Left lung (tissue), 14 donors: ENCODE measurements at places on chromosomes 13 and 19. TPM values are rescaled to one million over a fixed set of nuclear protein-coding genes. Genes with fewer than 3 reads are reported as not detected.

- H3K27ac ChIP-seq, result no peak overlapping the region
- no peaks in the 10 kb centered on the region for H3K27me3 ChIP-seq
- DNase-seq, result no peak
- no peaks in the 10 kb centered on the region for H3K36me3 ChIP-seq
Measured at GRCh38 chr19:33161201-33161600, 29.3 kb downstream of the WDR88 start.

- H3K4me1 ChIP-seq, result peaks cover 38% of the 10 kb centered on the region
- H3K27me3 ChIP-seq, result peaks cover 39% of the 10 kb centered on the region
- peak overlapping the region; percentile 63 for H3K4me3 ChIP-seq
- DNase-seq, result peak; percentile 88
- H3K27ac ChIP-seq, result peak overlapping the region; percentile 88
Measured at GRCh38 chr19:31350693-31351055, 1.4 kb upstream of the TSHZ3 start.

DNA sequence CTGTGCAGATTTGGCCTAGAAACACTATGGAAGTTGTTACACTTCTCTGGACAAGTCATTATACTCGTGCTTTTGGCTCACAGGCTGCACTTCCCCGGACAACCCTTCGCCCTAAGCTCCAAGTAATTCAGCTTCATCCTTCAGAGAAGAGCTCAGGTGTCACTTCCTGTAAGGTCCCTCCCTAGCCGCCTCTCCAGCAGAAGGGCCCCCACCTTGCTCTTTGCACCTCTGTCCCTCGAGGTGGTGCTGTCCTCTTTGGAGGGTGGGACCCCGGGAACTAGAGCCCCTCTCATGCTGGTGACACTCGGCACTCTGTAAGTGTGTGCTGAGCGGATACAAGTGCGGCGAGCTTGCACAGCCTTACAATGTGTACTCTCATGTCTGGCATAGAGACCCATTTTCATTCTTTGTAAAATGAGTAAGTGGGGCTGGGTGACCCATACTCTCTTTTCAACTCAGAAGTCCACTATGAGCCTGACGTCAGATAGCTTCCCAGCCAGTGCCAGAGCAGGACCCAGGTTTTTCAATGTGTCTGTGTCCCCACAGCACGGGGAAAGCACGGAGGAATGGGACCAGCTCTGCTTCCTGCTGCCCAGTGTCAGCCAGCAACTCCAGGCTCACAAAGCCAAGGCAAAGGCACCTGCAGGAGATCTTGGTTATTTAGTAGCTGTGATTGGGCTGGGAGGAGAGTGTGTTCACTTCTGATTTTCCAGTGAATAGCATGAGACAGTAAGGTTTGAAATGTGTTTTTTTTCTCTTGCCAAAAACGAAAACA is 26.9 kb downstream of the CHAMP1 start:
- H3K4me1 ChIP-seq, result no peaks in the 10 kb centered on the region
- no peak for DNase-seq
- no peaks in the 10 kb centered on the region for H3K36me3 ChIP-seq
- no peak overlapping the region for H3K27ac ChIP-seq
- H3K4me3 ChIP-seq, result no peak overlapping the region
- H3K27me3 ChIP-seq, result no peaks in the 10 kb centered on the region

DNA sequence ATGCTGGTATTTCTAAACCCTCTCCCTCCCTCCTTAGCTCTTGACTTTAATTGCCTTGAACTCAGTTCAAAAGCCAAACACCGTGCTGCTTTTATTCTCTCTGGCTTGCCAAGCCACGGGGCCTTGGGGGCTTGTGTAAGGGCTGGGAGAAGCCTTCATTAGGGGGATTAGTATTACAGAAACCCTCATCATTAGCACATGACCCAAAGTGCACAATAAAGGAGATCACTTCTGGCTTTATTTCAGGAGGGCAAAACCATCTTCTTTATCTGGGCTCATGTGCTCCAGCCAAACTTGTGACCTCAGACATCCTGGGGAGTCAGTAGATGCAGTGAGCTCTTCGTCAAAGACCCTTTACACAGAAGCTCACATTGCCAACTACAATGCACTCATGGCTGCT is at the start of gene DCT:
Gene DCT (minus strand): TSS at position 67 of the 400 bp plus-strand sequence. CDS start 427 bp downstream, outside the sequence.
- H3K27ac ChIP-seq, result no peak within 1 kb of the TSS
- no peaks in the 10 kb centered on the region for H3K36me3 ChIP-seq
- no peak within 1 kb of the TSS for H3K4me3 ChIP-seq
- no peak for DNase-seq
- H3K4me1 ChIP-seq, result no peaks in the 10 kb centered on the region

DNA sequence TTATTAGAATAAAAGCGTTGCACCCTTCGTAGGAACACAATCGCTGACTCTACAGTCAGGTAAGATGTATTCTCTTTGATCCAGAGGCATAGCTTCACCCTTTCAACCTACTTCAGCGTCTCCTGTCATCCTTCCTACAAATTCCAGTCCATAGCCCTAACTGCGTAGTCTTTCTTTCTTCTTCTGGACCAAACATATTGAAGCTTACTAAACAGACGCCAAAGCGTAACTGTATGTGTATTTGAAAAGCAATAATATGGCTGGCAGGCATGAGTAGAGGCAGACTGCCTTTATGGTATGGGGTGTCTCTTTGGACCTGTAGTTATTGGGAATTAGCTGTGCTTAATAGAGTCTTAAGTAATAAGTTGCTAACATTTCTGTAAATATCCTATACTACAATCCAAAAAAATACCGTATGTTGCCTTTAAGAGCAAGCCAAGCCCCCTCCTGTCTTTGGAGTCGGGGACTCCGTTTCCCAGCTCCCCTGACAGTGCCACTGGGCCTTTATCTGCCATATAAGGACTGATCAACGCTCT is 392 bp upstream of the ZNF548 start:
- peaks cover 6% of the 10 kb centered on the region for H3K36me3 ChIP-seq
- peak overlapping the region; percentile 93 for H3K4me3 ChIP-seq
- no peaks in the 10 kb centered on the region for H3K27me3 ChIP-seq
- peak overlapping the region; percentile 85 for H3K27ac ChIP-seq
- H3K4me1 ChIP-seq, result peaks cover 20% of the 10 kb centered on the region

DNA sequence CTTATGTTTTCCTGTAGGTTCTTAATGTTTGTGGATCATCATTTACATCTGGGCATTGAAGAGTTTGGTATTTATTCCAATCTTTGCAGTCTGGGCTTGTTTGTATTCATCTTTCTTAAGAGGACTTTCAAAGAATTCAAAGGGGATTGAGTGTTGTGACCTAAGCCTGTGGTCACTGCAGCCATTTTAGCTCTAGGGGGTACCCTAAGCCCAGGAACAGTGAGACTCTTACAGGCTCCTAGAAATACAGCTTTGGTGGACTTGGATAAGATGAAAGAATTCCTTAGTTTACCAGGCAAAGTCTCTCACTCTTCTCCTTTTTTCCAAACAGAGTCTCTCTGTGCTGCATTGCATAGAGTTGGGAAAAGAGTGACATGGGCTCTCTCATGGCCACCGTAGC is 2539.0 kb upstream of the PCDH20 start:
- H3K27ac ChIP-seq, result no peak overlapping the region
- DNase-seq, result no peak
- H3K36me3 ChIP-seq, result no peaks in the 10 kb centered on the region

DNA sequence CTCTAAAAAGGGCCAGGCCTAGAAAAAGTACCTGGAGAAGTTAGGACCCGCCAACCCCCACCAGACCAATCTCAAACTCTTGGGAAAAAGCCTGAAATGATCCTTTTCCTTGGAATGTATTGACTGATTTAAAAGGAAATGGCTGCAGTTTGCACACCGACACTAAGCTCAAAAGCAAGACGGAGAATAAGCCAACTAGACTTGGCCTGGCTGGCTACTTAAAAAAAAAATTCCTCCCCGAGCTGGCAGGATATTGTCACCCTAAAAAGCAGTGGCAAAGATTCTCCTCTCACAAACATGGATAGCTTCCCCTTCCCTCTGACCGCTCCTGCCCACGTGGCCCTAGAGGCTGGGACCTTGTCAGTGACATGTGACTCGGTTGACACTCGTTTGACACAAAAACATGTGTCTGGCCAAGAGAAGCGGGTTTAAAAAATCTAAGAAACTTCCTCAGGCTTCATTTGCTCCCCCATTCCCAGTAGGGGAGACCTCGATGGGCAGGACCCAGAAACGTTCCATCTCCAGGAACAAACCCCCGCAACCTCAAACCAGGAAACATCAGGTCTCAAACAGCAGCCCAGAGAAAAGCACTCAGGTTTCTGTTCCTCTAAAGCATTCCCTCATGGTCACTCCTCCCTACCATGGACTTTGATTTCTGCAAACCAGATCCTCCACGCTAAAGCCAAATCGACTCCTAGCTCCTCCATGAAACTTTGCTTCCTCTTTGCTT is 1.3 kb downstream of the RFX1 start:
- H3K4me1 ChIP-seq, result peaks cover 26% of the 10 kb centered on the region
- peak overlapping the region; percentile 59 for H3K4me3 ChIP-seq
- DNase-seq, result peak; percentile 30
- no peaks in the 10 kb centered on the region for H3K27me3 ChIP-seq

DNA sequence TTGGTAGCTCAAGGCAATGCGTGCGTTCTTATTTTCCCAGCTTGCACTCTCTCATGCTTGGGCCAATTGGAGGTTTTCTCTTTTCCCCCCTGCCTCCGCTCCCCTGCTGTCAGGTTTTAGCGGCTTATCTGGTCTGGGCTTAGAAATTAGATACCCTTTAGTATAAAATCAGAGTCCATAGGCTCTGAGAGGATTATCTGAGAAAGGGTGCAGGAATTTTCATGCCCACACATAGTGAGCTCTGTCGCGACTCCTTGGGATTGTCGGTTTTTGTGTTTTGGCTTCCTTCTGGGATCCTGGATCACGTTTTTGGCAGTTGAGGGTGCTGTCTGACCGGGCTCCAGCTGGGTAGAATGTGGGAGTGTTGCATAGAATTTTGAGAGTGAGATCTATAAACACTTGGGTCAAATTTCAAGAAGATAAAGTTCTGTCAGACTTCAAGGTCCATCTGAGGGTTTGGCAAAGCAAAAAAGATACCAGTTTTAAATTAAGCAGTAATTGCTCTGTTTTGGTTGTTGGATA is 12.4 kb downstream of the CHAF1A start:
- no peak for DNase-seq
- H3K4me1 ChIP-seq, result no peaks in the 10 kb centered on the region
- H3K4me3 ChIP-seq, result no peak overlapping the region
- H3K27ac ChIP-seq, result no peak overlapping the region

DNA sequence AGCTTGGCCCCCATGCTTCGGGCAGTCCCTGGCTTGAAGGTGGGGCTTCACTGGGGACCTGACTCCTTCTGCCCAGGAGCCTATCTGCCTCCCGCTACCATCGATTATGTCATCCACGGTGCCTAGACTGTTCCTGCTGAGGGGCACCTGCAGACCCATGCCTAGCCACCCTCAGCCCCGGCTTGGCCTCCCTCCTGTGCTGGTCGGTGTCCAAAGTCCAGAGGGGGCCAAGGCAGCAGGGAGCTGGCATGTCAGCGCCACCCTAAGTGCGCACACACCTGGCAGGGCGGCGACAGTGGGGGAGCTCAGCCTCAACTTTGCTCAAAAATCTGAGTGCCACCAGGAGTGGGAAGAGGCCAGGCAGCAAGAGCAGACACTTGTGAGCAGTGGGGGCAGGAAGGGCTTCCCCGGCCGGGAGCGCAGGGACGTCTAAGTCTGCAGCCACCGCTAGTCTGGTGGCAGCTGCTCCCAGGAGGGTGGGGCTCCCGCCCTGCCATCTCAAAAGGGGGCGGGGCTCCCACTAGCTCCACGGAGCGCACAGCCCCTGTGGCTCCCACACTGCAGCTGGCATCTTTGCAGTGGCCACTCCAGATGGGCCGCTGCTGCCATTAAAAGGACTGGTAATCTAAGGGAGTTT is 13.5 kb upstream of the URAD start:
- H3K4me3 ChIP-seq, result no peak overlapping the region
- H3K27ac ChIP-seq, result no peak overlapping the region
- DNase-seq, result no peak
- H3K4me1 ChIP-seq, result no peaks in the 10 kb centered on the region

GRCh38 chr13:76991432-76991795 is 467 bp upstream of the CLN5 start:
- H3K27ac ChIP-seq, result peak overlapping the region; percentile 93
- H3K4me3 ChIP-seq, result peak overlapping the region; percentile 79

DNA sequence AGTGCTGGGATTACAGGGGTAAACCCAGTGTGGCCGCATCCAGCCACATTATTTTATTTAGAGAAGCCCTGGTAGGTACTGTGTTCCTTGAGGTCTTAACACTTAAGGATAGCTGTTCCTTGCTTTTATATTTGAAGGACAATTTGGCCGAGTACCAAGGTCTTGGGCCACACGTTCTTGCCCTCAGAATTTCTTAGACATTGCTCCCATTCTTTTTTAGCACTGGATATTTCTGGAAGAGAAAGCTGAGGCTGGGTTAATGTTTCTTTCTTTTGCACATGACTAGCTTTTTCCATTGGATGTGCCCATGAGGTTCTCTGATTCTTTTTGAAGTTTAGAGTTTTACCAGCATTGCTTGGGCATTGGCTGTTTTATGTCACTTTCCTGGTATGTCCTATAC is 5.5 kb upstream of the RNF113B start:
- no peaks in the 10 kb centered on the region for H3K27me3 ChIP-seq
- no peaks in the 10 kb centered on the region for H3K4me1 ChIP-seq

The DHDH gene
- polyA plus RNA-seq, result 1.1 TPM

The CCDC159 gene
- polyA plus RNA-seq, result 47.2 TPM

The ZNF888 gene
- 12.8 TPM for polyA plus RNA-seq

The TTC9B gene
- 0.16 TPM for polyA plus RNA-seq

The PRRG2 gene
- 5.5 TPM for polyA plus RNA-seq

The LILRA1 gene
- polyA plus RNA-seq, result 0.51 TPM

The NMRK2 gene
- not detected for polyA plus RNA-seq

The SULT2A1 gene
- 0.23 TPM for polyA plus RNA-seq

The PSG7 gene
- polyA plus RNA-seq, result not detected

The IRGC gene
- polyA plus RNA-seq, result not detected

The ZNF808 gene
- 16.6 TPM for polyA plus RNA-seq

The LILRA6 gene
- 0.71 TPM for polyA plus RNA-seq

The SIRT6 gene
- 18.3 TPM for polyA plus RNA-seq

The NBEA gene
- 11.5 TPM for polyA plus RNA-seq
